Gastrocnemius medialis (tissue), 4 donors: ENCODE measurements at places on chromosomes 4 and X. TPM values are rescaled to one million over a fixed set of nuclear protein-coding genes. Genes with fewer than 3 reads are reported as not detected.

Gene EXOC1L
- total RNA-seq = not detected

Gene ATP1B4
- total RNA-seq = 20.4 TPM

Gene IDUA
- total RNA-seq = 3.1 TPM

- H3K4me3 ChIP-seq = no peak overlapping the region
- H3K36me3 ChIP-seq = no peaks in the 10 kb centered on the region
- peak overlapping the region; percentile 83 for H3K27ac ChIP-seq
- H3K27me3 ChIP-seq = no peaks in the 10 kb centered on the region
- no peak for DNase-seq
- H3K4me1 ChIP-seq = peaks cover 56% of the 10 kb centered on the region
These were observed 328.6 kb downstream of the ARHGAP10 start for GRCh38 chr4:148060264-148061140.

GRCh38 chr4:11843927-11844326, 415.2 kb upstream of the HS3ST1 start:
- no peak for DNase-seq
- H3K27me3 ChIP-seq = no peaks in the 10 kb centered on the region
- no peaks in the 10 kb centered on the region for H3K4me1 ChIP-seq
- H3K36me3 ChIP-seq = no peaks in the 10 kb centered on the region

DNA sequence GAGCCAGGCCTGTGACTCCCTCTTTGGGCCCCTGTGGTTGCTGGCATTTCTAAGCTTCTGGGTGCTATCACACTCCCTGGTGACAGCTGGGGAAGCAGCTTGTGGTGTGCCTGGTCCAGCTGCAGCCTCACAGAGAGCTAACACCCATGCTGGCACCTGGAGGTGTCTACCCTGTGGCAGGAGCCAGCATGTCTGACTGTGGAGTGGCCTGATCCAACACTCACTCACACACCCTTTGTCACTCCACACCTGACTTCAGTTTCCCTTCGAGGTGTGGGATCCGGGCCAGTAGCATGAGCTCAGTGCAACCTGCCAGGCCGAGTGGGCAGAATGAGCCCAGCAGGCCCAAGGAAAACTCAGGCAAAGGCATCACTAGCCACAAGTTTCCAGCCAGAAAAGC, 67.5 kb downstream of the TECRL start:
- peaks cover 5% of the 10 kb centered on the region for H3K4me1 ChIP-seq
- no peak overlapping the region for H3K4me3 ChIP-seq
- H3K27me3 ChIP-seq = no peaks in the 10 kb centered on the region
- peak; percentile 81 for DNase-seq

- H3K27me3 ChIP-seq = no peaks in the 10 kb centered on the region
- peak; percentile 14 for DNase-seq
- H3K36me3 ChIP-seq = peaks cover 26% of the 10 kb centered on the region
- peaks cover 22% of the 10 kb centered on the region for H3K4me1 ChIP-seq
- H3K27ac ChIP-seq = peak within 1 kb of the TSS; percentile 100
These were observed at the start of gene ANKRD37 for GRCh38 chr4:185396724-185397385. ANKRD37 (plus strand) TSS chr4:185396841; CDS start chr4:185396924, 83 bp downstream.
